NCI-H2107 (cell line): ENCODE measurements at places on chromosomes 16 and 17.

GRCh38 chr16:77290451-77291115 is 91.4 kb downstream of the SYCE1L start:
- no peak for DNase-seq

GRCh38 chr16:72554935-72555334 is 383.0 kb upstream of the PMFBP1 start:
- DNase-seq = no peak

- no peak for DNase-seq
Observed at GRCh38 chr16:9297437-9298113, 206.1 kb downstream of the HAPSTR1 start.

DNA sequence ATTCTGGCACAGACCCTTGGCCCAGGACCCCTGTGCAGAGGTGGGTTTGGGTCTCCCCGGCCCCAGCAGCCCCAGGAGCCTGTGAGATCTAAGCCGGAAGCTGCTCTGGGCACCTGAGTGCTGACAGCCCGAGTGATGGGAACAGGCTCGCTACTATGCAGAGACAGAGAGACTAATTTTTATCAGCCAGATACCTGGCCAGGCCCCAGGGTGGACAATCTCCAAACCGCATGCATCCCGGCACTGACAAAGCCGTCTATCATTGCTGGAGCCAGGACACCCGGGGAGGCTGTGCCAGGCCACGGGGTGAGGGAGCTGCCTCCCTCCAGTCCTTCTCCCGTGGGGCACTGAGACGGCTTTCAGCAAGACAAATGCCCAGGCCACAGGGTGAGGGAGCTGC is 25.0 kb downstream of the CBFA2T3 start:
- no peak for DNase-seq

DNA sequence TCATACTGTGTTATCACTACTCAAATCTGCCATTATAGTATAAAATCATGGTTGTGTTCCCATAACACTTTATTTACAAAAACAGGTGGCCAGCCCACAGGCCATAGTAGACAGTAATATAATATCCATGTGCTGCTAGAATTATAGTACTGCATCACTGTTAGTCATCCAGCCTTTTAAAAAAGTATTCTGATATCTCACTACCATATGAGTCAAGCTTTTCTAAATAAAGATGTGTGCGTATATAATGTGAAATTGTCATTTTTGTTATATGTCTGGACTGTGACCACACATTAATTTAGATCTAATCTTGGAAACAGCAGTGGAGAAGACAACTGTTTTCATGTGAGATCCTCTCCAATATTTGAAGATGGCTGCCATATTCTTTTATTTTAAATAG is 1049.1 kb upstream of the GOT2 start:
- no peak for DNase-seq

DNA sequence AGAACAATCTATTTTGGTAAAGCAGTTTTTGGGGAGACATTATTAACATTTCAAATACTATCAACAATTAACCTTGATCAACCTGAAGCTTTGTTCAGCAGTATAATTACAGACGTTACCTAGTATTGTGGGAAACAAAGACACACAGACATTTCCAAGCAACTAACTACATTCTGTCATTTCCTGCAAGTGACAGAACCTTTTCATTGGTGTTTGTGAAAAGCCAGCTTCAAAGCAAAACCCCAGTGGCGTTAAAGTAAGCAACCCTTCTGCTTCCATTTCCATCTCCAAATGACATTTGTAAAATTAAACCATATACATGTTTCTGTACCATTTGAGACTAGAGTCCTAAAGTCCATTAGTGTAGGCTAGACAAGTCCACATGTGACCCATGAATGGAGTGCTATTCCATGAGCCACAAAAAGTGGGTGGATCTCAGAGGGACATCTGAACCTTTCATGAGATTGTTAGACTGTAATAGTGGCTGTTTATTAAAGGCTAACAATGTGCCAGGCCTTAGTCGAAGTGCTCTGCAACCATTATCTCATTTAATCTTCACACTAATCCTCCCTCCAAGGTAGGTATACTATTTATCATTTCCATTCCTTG is 101.2 kb downstream of the SSH2 start:
- DNase-seq = no peak

- no peak for DNase-seq
Observed at GRCh38 chr17:39200070-39200879, at the start of gene RPL19. Gene RPL19 (plus strand): TSS chr17:39200283. CDS start chr17:39200345, 62 bp downstream.

- no peak for DNase-seq
Observed at GRCh38 chr17:8947201-8947600, 18.3 kb downstream of the PIK3R5 start.

GRCh38 chr17:17027442-17028058 is 14.7 kb upstream of the MPRIP start:
- no peak for DNase-seq

DNA sequence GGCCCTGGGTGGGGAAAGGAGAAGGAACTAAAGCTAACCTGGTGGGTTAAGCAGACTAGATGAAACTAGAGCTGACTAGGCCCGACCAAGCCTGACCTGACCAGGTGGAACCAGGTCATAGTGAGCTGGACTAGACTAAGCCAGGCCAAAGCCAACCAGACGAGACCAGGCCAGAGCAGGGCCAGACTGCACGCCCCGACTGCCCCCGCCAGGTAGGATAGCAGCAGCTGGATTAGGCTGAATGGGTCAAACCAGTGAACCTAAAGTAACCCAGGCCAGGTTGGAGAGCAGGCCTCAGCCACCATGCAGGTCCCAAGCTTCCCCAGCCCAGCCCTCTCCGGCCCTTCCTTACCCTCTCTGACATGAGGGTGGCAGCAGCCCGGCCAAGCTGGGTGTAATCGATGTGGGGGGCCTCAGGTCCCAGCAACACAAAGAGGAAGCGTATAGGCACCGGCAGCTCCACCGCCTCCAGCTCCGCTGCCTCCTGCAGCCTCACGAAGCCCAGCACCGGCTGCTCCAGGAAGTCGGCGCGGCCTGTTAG is 9.1 kb downstream of the SLC4A1 start:
- DNase-seq = no peak

- DNase-seq = no peak
Observed at GRCh38 chr16:35908942-35909341, 2449.5 kb downstream of the TP53TG3F start.
